ENCODE measurements at places on chromosomes 11 and 22.

DNA sequence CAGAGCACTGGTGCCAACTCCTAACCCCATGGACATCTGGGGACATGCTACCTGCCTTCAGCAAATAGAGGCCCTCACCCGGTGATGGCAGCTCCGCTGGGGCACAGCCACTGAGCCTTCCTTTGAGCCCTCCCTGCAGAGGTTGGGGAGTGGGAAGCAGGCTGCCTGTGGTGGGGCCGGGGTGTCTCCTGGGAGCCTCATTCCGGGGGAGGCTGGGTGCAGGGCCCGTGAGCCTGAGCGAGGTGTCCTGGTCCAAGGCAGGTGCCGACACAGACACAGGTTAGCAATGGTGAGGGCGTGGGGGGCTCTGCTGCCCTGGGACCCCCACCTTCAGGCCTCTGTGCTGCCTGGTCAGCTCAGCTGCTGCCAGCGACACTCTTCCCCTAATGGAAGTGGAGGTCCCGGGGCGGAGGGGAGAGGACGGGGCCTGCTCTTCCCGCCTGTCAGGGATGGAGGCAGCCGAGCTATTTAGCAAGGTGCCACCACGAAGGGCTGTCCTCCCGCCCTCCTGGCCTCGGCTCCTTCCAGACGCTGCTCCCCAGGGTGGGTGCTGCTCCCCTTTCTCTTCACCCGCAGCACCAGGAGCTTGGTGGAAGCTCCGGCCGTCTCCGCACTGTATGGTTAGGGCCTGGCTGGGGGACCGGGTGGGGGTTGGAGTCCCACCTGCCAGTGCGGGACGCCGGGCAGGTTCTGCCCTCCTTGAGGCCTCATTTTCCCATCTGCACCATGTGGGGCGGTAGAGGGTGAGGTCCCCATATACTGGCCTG is 11.2 kb downstream of the TSPAN4 start:
- no peak for DNase-seq

GRCh38 chr22:30408388-30409102 is 11.7 kb downstream of the SEC14L2 start:
- no peak for DNase-seq

DNA sequence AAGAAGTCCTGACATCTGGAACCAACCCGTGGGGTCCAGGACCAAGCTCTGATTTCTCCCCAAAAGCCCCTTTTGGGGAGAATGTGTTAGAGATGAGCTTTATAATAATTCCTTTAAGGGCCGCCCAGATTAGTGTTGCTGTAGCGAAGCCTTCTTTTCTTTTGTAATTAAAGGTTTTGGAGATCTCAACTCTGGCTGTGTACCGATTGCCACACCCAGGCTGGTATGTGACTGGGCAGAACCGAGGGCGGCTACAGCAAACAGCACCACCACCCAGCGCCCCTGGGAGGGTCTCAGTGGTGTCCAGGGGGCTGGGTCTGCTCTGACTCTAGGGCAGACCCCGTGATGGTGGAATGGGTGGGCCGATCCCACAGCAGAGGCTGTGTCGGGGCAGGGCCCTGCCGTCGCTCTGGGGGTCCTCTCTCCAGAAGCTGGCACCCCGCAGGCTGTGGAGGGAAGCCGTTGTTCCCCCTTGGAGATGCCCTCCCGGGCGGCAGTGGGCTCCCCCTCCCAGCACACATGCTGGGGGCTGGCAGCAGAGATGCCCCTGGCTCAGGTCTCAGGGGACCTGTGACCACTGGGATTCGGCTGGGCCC is 31.0 kb downstream of the TPCN2 start:
- DNase-seq: no peak

DNA sequence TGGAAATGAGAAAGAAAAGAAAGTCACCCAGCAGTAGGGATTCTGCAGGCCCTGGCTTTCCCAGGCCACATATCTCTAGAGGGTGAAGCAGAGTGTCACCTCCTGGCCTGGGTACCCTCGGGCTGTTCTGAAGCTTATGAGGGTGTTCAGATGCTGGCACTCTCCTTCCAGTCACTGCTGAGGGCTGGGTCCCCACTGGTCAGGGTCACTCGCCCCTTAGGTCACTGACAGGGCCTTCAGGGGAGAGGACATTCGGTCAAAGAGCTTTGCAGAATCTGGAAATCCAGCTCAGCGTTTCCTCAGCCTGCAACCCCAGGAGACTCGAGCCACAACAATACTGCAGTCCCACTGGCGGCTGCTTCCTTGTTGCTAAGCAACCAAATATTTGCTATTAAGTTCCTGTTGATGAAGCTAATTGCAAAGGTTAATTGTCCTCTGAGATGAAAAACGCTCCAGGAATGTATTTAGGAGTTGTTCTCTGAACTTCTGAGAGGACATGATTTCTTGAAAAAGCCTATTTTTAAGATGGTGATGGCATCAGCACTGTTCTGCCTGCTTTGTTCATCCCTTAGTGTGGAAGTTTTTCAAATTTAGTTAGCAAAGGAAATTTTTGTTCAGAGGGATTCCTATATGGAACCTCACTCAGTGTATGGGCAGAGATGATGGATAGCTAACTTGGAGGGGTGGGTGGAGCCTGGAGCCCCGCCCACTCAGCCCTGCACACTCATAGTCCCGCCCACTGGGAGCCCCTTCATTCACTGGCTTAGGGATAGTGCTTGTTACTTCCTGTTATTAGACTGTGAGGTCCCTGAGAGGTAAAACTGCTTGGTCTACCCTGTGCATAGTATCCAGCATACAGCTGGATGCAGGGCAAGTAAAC is 109.2 kb downstream of the CSNK2A3 start:
- DNase-seq: no peak

DNA sequence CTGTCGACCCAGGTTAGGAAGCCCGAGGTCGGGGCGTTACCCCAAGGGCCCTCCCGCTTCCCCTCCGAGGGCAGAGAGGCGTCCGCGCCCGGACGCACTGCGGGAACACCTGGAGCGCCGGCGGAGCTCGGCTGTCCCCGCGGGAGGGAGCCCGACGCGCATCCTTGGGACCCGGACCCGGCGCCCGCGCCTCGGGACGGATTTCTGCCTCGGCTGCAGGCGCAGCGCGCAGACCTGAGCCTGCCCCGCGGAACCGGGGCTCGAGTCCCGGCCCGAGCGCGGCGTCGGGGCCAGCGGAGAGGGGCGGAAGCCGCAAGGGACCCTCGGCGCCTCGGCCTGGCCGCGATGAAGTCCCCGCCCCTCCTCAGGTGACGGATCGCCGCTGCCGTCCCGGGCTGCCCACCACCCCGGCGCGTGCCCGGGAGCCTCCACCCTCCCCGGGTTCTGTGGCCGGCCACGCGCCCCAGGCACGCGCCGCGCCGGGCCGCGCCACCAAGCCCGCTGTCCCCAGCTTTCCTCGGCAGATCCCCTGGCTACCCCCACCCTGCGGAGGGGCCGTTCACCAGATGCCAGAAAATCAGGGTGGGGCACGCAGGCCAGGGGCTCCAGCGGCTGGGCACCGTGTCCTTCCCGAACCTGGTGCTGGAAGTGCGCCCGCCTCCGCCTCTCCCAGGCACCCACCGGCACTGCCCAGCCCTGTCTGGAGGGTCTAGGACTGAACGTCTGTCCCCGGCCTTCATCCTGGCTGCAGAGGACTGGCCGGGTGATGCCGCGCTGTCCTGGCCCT is 410 bp downstream of the GLB1L3 start:
- DNase-seq: no peak

DNA sequence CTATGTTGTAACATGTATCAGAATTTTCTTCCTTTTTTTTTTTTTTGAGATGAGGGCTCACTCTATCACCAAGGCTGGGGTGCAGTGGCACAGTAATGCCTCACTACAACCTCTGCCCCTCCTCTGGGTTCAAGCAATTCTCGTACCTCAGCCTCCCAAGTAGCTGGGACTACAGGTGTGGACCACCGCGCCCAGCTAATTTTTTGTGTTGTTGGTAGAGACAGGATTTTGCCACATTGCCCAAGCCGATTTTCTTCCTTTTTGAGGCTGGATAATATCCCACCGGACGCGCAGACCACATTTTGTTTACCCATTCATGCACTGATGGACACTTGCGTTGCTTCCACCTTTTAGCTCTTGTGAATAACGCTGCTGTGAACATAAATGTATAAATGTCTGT is 97.0 kb downstream of the BRD1 start:
- no peak for DNase-seq

GRCh38 chr11:99281331-99281730 is 260.6 kb downstream of the CNTN5 start:
- no peak for DNase-seq

DNA sequence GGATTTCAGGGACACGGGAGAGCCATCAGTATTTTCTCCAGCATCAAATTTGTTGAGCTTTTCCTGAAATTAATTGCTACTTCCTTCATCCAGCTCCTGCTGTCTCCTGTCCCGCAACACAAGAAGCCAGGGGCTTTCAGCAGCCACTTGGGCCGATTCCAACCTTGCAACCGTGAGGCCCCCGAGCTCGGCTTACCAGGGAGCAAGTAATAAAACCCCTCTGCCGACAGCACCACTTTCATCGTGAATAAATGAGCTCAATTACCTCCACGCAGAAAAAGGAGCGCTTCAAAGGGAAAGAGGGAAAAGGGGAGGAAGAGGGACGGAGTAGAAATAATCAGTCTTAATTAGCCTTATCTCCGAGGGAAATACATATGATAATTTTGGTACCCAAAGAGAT is 76.6 kb downstream of the CELSR1 start:
- DNase-seq: peak; percentile 27

DNA sequence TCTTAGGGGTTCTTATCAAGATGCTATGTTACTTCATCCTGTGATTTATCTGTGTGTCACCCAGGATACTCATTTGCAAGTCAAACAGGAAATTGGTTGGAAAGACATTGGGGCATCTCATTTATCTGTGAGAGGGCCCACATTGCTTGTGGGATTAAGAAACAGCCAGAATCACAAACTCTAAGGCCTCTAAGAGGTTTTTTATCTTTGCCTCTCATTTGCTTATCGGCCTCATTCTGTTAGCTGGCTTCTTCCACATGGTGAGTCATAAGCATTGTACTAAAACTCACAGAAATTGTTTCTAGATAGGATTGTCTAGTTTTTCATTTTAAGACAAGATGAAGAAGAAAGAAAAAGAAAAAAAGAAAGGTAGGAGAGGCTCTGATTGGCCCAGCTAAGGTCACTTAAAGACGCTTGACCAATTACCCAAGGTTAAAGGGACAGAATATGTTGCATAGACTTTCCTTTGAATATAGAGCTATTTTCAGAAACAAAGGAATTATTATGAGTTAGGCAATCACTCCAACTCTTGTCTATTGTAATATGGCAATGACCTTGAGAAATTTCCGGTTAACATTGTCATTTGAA is 121.9 kb downstream of the ARHGAP42 start:
- no peak for DNase-seq

- no peak for DNase-seq
Measured at GRCh38 chr11:1226986-1227550, 4.2 kb downstream of the MUC5B start.

DNA sequence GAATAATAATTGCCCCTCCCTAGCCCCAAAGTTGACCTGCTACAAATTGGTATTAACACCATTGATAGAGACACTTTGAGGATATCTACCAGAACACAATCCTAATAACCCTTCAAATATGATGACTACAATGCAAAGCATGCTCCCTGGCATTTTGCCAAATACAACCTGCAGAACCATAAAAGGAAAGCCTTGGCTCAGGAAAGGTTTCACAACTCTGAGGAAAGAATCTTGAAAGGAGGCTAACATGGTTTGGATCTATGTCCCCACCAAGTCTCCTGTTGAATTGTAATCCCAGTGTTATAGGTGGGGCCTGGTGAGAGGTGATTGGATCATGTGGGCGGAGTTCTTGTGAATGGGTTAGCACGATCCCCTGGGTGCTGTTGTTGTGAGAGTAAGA is 140.4 kb upstream of the ARHGAP42 start:
- peak; percentile 53 for DNase-seq

GRCh38 chr11:45383224-45383623 is 97.1 kb upstream of the SYT13 start:
- DNase-seq: no peak

GRCh38 chr22:43478621-43479300 is 66.9 kb downstream of the MPPED1 start:
- DNase-seq: no peak

GRCh38 chr11:24661331-24661730 is 164.5 kb downstream of the LUZP2 start:
- no peak for DNase-seq

- no peak for DNase-seq
Measured at GRCh38 chr11:13189561-13190426, 87.8 kb upstream of the BMAL1 start.

DNA sequence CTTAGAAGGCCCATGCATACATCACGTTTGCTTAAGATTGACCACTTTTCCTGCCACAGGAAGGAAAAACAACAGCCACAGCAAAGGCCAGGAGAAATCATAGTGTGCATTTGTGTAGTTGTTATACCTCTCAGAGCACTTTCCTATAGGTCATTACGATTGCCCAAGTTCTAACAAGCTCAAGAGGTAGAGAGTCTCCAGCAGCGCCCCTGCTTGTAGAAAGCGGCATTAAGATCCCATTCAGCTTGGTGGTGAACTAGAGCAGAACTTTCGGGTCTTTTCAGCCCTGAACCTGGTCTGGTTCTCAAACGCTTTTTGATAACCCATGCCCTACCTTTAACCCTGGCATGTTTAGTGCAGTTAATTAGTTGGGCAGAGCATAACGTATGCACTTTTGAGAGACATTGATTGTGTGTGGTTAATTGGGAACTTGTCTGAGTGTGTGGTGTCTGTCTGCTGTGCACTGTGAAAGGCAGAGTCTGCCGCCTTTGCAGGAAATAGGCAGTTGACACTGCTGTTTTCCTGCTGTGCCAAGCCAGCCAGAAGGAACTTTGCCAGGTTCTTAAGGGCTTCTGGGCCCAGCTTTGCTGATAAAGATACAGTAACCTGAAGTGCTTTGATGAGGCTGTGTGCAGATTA is 109.9 kb upstream of the CLMP start:
- peak; percentile 15 for DNase-seq

DNA sequence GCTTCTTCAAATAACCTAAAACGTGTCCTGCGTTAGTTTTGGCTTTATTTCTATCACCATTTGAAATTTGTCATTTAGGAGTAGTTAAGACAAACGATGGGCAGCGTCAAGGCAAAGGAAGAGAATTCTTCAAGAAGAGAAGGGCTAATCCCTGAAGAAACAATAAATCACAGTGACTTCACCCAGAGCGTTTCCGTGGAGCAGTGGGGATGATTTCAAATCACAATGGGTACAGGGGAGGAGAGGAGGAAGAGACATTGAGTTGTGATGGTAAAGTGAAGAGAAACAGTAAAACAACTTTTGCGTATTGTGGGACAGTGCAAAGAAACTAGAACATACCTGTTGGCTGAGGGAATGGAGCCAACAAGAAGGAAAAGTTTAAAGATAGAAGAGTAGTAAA is 9.7 kb downstream of the PDGFD start:
- no peak for DNase-seq

Data from NCI-H2171 treated with DMSO at 0.1 percent for 48 hours (cell line).